Stimulated activated CD8-positive, alpha-beta memory T cell treated with anti-CD3 and anti-CD28 coated beads, Interleukin-2, amount 100 ng/mL, for 48 hours (primary cell): ENCODE measurements at places on chromosomes 12 and 14.
A peak's percentile ranks its signal among the peaks of the same experiment; 100 is the strongest.

- DNase-seq: no peak
Observed at GRCh38 chr12:106861984-106862916, 87.8 kb downstream of the RIC8B start.

DNA sequence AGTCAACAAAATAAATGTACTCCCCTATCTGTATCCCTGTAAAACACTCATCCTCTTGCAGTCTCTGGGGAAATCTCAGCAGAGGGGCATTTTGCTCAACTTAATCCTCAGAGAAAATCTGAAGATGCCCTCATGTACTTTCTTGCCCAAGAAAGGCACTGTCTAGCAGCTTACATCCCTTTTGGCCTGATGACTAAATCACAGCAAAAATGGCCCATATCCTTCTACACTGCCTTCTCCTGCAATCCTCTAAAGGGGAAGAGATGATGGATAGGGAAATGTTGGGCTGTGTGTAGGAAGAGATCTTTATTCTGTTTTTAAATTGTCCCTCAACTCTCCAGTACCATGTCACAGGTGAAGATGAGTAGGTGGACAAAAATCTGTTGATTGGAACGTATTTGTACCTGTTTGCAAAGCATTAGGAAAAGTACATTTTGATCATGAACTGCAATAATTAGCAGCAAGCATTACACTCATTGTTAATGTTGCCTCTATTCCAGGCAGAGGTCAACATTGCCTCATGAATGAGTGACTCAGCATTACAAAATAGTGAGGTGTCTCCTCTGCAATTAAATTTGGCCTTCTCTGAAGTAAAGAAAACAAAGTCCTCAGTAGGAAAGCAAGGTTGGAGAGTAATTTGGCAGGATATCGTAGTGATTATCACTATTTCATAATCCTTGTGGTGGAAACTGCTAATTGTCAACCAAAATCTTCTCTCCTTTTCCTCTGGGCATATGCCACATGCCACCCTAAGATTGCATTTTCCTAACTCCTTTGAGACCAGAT lies 172.4 kb upstream of the CAND1 start:
- DNase-seq: no peak

DNA sequence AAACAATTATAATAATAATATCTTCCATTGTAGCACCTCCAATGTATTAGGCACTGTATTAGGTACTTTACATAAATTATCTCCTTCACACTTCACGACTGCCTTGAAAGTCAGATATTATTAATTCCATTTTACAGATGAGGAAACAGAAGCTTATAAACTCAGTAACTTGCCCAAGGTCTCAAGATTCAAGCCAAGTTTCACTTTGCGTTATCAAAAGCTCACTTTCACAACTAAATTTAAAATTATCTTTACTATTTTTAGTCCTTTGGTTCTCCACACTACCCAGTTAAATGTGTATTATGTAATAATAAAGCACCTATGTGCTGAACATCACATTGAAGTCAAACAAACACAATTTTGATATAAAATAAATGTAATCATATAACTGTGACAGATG lies 55.8 kb downstream of the NUMB start:
- no peak for DNase-seq

DNA sequence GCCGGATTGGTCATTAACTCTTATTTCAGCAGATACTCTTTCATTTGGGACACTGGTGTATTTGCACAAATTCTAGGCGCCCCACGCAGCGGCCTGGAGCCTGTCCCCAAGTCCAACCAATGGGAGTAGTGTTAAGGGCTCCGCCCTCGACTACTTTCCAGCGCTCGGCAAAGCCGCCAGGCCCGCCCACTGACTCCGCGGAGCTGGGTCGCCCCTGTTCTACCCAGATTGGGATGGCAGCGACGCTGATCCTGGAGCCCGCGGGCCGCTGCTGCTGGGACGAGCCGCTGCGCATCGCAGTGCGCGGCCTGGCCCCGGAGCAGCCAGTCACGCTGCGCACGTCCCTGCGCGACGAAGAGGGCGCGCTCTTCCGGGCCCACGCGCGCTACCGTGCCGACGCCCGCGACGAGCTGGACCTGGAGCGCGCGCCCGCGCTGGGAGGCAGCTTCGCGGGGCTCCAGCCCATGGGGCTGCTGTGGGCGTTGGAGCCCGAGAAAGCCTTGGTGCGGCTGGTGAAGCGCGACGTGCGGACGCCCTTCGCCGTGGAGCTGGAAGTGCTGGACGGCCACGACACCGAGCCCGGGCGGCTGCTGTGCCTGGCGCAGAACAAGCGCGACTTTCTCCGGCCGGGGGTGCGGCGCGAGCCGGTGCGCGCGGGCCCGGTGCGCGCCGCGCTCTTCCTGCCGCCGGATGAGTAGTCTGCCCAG lies at the start of gene ACOT6:
TSS of gene ACOT6 (plus strand) at position 179 of the 707 bp plus-strand sequence. CDS start at position 234, 55 bp downstream.
- DNase-seq: peak; percentile 52

DNA sequence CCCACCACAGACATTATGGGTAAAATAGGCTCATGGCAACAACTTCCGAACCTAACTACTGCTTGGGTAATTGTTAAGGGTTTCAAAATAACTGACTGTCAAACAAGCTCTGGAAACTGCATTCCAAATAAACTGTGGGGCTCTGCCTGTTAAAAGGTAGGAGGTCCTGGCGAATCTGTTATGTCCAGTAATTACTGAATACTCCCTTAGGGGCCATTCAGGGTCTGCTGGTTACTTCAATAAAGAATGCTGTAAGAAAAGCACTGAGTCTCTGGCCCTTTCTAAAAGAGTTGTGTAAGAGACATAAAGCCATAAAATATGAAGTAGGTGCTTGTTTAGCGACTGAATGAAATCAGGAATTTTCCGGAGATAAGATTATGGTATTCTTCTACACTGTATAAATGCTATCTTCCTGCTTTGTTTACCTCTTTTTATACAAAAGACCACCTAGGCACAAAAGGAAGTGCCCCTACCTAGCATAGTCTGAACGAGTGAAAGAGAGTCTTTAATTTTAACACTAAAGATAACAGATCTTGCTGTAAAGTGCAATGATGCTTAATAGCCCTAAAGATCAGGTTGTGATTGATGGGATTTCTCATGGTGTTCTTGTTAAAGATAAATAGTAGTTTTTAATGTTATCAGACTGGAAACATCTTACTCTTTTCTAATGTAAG lies 127.8 kb downstream of the FBXL14 start:
- no peak for DNase-seq

- DNase-seq: no peak
Observed at GRCh38 chr14:61545726-61546455, 149.4 kb upstream of the HIF1A start.
